ENCODE measurements at places on chromosomes 5 and 9.

DNA sequence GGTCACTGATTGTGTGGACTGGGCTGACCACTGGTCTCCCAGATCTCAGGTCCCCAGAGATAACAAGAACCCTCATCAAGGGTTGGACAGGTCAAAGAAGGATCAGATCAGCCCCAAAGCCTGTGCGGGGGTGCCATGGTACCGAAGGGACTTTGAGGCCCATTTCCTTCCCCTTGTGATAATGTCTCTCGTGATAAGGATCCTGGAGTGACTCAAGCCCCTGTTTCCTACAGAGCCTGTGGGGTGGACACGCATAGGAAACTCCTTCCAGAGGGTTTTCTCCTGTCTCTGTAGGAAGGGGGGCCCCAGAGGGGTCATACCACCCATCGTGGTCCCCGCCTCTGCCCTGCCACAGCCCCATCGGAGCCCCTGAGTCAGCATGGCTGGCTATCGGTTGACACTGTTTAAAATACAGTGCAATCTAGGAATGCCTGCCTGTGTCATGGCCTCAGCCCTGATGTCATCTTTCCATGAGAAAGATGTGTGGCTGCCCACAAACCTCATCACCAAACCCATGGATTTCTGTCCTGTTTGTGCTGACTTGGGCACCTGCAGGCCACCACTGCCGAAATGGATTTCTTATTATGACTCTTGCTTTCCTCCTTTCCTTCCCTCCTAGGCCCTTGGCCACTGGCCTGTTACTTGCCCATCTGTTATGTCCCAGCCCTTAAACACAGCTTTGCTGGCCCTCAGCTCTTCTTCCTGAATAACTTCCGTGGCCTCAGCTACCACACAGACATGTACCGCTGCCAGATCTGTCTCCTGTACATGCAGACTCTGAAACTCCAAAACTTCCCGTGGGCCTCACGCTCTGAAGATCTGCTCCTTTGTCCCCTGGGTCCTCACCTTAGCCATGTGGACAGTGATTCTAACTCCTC is 2.9 kb upstream of the CSF2 start:
- ATAC-seq: no peak

DNA sequence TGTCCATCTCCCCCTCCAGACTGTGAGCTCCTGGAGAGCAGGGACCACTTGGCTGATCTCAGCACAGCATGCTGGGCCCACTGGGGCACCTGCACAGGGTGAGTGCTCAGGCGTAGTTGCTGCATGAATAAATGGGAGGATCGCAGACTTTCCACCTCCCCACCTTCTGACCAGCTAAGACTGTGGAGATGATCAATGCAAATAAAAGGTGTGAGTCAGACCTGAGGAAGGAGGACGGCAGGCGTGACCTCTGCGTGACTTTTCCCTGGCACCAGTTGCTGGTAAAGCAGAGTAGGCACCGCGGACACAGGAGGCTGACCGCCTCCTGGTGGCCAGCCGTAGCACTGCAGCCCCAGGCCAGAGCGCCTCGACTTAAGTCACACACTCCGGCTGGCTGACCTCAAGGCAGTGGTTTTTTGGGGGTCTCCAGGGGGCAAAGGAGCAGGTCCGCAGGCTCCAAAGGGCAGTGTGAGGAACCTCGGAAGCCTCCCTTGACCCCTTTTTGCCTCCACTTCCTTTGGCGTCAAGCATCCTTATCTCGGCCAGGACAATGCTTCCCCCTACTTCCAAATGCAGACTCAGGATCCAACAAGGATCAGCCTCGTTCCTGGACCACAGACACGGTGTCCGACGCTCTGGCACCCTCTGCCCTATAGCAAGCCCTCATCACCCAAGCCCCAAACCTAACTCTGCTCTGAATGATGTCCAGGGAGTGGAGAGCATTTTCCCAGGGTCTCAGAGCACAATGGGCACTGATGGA is 12.7 kb upstream of the TDRD7 start:
- peak; percentile 98 for ATAC-seq

- no peak for ATAC-seq
Observed at GRCh38 chr5:173318881-173319620, 9.2 kb downstream of the STC2 start.

GRCh38 chr5:111853748-111854147 is 96.8 kb upstream of the NREP start:
- no peak for ATAC-seq

- ATAC-seq: peak; percentile 99
Observed at GRCh38 chr5:149357370-149358293, at the start of gene PCYOX1L. Gene PCYOX1L (plus strand): TSS chr5:149358046. CDS start chr5:149358069, 23 bp downstream.

DNA sequence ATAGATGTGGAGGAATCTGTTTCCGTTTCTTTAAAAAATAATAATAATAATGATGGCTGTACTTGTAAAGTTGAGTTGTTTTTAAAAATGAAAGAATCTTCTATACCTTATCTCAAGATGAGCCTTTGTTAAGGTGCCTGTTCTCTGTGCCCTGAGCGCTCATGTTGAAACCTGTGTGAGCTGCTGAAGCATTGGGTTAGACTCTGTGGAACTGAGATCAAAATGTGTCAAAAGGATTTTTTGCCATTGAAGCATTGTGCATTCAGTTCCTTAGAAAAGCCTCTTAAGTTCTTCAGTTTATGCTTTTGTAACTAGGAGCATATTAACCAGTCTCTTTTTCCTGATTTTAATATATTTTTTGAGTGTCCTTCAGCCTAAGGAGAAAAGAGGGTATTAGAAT is 67.7 kb downstream of the NUP214 start:
- ATAC-seq: no peak

GRCh38 chr9:97548379-97548778 is 46.9 kb downstream of the TMOD1 start:
- ATAC-seq: no peak

- no peak for ATAC-seq
Observed at GRCh38 chr5:14281746-14282181, 138.6 kb downstream of the TRIO start.

GRCh38 chr9:96483733-96484390 is 33.9 kb downstream of the HABP4 start:
- ATAC-seq: no peak

GRCh38 chr9:124410321-124410913 is 4.8 kb downstream of the PSMB7 start:
- no peak for ATAC-seq

Data from esophagus mucosa (tissue), 1 donor.